ENCODE measurements at places on chromosomes 11 and 22.
A peak's percentile ranks its signal among the peaks of the same experiment; 100 is the strongest.

GRCh38 chr11:91220476-91221202, 997.8 kb upstream of the CHORDC1 start:
- no peak overlapping the region for H3K4me3 ChIP-seq
- no peak for DNase-seq
- H3K4me1 ChIP-seq, result no peaks in the 10 kb centered on the region

- DNase-seq, result no peak
- H3K4me1 ChIP-seq, result peaks cover 83% of the 10 kb centered on the region
- H3K4me3 ChIP-seq, result no peak overlapping the region
- no peaks in the 10 kb centered on the region for H3K27me3 ChIP-seq
Measured at GRCh38 chr11:128720522-128720985, 26.7 kb downstream of the FLI1 start.

DNA sequence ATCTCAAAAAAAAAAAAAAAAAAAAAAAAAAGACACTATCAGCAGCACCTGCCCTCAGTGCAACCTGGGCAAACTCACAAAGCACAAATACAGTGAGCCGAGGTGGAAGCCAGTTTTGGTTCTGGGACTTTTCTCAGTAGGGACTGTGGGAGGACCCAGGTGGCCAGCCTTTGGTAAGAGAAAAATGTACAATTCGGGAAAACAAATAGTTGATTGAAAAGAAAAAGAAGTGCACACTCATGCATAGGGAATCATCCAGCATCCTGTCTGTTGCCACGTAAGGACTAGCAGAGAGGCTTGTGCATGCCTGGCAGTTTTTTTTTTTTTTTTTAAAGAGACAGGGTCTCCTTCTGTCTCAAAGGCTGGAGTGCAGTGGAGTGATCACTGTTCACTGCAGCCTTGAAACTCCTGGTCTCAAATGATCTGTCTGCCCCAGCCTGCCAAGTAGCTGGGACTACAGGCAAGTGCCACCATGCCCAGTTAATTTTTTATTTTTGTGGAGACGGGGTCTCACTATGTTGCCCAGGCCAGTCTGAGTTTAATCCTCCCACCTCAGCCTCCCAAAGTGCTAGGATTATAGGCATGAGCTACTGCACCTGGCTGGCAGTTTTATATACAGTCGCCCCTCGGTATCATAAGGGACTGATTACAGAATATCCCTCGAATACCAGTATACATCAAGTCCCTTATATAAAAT, 36.7 kb downstream of the TPST2 start:
- no peak overlapping the region for H3K4me3 ChIP-seq
- H3K27me3 ChIP-seq, result no peaks in the 10 kb centered on the region

DNA sequence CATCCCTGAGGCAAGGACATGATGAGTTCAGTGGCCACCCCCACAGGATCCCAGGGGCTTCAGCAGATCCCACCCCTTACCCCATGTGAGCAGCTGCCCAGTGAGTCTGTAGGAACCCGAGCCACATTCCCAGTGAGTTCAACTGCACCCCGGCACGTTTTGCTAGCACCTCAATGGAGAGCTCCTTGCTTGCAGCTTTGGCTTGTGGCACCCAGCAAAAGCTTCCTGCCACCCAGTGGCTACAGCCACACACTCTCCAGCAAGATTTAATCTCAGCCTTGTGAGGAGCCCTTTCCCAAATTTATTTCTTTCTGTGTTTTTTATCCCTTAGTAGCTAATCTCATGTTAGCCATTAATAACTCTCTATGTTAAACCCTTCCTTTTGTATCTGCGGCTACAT, 4.0 kb downstream of the SAA1 start:
- H3K4me3 ChIP-seq, result no peak overlapping the region
- DNase-seq, result no peak
- no peaks in the 10 kb centered on the region for H3K36me3 ChIP-seq
- no peaks in the 10 kb centered on the region for H3K4me1 ChIP-seq
- H3K27me3 ChIP-seq, result no peaks in the 10 kb centered on the region

GRCh38 chr11:96033095-96033494, 109.2 kb upstream of the MTMR2 start:
- no peak overlapping the region for H3K4me3 ChIP-seq
- H3K27ac ChIP-seq, result no peak overlapping the region
- no peaks in the 10 kb centered on the region for H3K4me1 ChIP-seq
- DNase-seq, result no peak
- no peaks in the 10 kb centered on the region for H3K36me3 ChIP-seq

- H3K27ac ChIP-seq, result no peak overlapping the region
Measured at GRCh38 chr11:33804471-33804870, 30.2 kb upstream of the FBXO3 start.

DNA sequence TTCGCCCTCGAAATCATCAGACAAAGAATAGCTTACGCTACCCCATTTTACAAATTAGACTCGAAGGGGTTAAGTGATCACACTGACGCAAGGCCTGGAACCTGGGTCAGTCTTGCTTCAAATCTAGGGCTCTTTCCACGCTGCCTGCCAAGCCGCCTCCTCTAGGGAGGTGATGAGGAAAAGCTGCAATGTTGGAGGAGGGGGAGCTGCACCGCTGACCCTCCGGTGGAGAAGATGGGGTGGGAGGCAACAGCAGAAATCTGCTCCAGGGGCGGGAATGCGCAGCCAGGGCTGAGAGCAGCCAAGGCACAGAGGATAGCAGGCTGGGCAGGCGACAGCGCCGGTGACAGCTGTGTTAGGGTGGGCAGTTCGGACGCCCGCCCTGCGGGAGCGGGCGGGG, 595 bp downstream of the SYVN1 start:
- H3K4me1 ChIP-seq, result peaks cover 60% of the 10 kb centered on the region
- peaks cover 35% of the 10 kb centered on the region for H3K36me3 ChIP-seq
- no peak for DNase-seq
- peak overlapping the region; percentile 98 for H3K27ac ChIP-seq
- H3K27me3 ChIP-seq, result no peaks in the 10 kb centered on the region

- no peaks in the 10 kb centered on the region for H3K27me3 ChIP-seq
- H3K27ac ChIP-seq, result no peak overlapping the region
- H3K36me3 ChIP-seq, result no peaks in the 10 kb centered on the region
- H3K4me3 ChIP-seq, result no peak overlapping the region
- no peak for DNase-seq
- no peaks in the 10 kb centered on the region for H3K4me1 ChIP-seq
Measured at GRCh38 chr11:80593648-80594374, 1153.0 kb upstream of the TENM4 start.

- H3K4me1 ChIP-seq, result peaks cover 63% of the 10 kb centered on the region
- H3K27ac ChIP-seq, result peak overlapping the region; percentile 99
- H3K36me3 ChIP-seq, result no peaks in the 10 kb centered on the region
- DNase-seq, result peak; percentile 82
- H3K4me3 ChIP-seq, result peak overlapping the region; percentile 95
Measured at GRCh38 chr11:58578136-58578634, 678 bp upstream of the ZFP91 start.

- no peaks in the 10 kb centered on the region for H3K27me3 ChIP-seq
- no peak for DNase-seq
- H3K27ac ChIP-seq, result peak overlapping the region; percentile 16
- H3K4me3 ChIP-seq, result no peak overlapping the region
Measured at GRCh38 chr22:37782340-37783168, 25.2 kb upstream of the GCAT start.

- peaks cover 21% of the 10 kb centered on the region for H3K4me1 ChIP-seq
- no peak overlapping the region for H3K4me3 ChIP-seq
- DNase-seq, result no peak
- no peak overlapping the region for H3K27ac ChIP-seq
Measured at GRCh38 chr11:356610-357009, 12.7 kb upstream of the B4GALNT4 start.

GRCh38 chr11:69365558-69365957, 71.6 kb downstream of the MYEOV start:
- no peaks in the 10 kb centered on the region for H3K27me3 ChIP-seq
- no peak overlapping the region for H3K27ac ChIP-seq
- no peak overlapping the region for H3K4me3 ChIP-seq
- H3K4me1 ChIP-seq, result peaks cover 8% of the 10 kb centered on the region

DNA sequence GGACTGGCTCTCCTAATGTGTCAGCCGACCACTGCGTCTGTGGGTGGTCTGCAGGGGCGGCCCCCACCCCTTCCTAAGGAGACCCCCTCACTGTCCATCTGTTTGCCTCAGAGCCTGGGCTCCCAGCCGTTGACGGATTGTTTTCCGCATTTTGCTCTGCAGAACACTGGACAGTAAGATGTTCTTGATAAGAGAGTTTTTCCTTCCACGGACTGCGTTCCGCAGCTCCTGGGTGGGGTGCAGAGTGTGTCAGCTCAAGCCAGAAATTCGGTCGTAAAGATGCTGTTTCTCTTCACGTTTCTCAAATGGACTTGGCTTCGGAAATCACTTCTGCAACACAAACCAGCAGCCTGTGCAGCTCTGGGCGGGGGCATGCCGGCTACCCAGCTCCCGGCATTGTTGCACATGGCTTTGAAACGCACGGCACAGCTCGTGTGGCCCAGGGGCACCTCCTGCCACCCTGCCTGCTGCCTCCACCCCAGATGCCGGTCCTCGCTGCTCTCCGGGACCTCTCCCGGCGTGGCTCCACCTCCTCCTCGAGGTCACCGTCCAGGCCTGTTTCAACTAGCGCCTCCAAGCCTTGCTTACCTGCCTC, 2.9 kb upstream of the MRGPRG start:
- H3K4me1 ChIP-seq, result no peaks in the 10 kb centered on the region
- H3K27ac ChIP-seq, result no peak overlapping the region
- H3K4me3 ChIP-seq, result no peak overlapping the region
- no peaks in the 10 kb centered on the region for H3K36me3 ChIP-seq
- DNase-seq, result no peak
- no peaks in the 10 kb centered on the region for H3K27me3 ChIP-seq

- H3K27me3 ChIP-seq, result no peaks in the 10 kb centered on the region
- H3K36me3 ChIP-seq, result peaks cover 12% of the 10 kb centered on the region
- H3K27ac ChIP-seq, result no peak overlapping the region
- DNase-seq, result no peak
- peaks cover 67% of the 10 kb centered on the region for H3K4me1 ChIP-seq
- no peak overlapping the region for H3K4me3 ChIP-seq
Measured at GRCh38 chr11:65136515-65137096, 2.3 kb upstream of the SYVN1 start.

DNA sequence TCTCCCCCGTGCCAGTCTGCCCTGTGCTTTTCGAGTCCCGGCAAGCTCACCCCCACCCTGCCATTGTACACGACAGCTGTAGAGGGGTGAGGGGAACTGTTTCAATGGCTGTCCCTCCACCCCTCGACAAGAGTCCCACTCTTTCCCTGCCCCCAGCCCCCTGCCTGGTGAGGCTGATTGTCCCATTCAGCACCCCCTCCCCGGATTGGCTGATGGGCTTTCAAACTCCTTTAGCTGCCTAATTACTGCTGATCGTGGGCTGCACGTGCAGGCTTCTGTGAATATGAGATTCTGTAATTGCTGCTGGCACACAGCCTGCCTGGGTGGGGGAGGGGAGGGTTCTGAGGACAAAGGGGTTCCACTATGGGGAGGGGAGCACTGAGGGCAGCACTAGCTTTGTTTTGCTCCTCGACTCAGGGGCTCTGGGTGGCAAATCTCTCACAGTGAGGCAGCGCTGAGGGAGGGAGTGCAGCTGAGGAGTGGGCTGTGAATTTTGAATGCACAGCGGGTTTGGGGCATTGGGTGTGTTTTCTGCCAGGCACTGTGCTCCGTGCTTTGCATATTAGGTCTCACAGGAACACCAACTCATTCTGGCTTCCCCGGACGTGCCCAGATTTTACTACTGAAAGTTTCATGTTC, 42.6 kb upstream of the ACCSL start:
- no peak for DNase-seq
- no peaks in the 10 kb centered on the region for H3K4me1 ChIP-seq
- H3K36me3 ChIP-seq, result no peaks in the 10 kb centered on the region
- H3K27me3 ChIP-seq, result no peaks in the 10 kb centered on the region
- no peak overlapping the region for H3K4me3 ChIP-seq

- DNase-seq, result no peak
- H3K27me3 ChIP-seq, result no peaks in the 10 kb centered on the region
- no peak overlapping the region for H3K27ac ChIP-seq
- no peaks in the 10 kb centered on the region for H3K4me1 ChIP-seq
- H3K36me3 ChIP-seq, result no peaks in the 10 kb centered on the region
- H3K4me3 ChIP-seq, result no peak overlapping the region
Measured at GRCh38 chr11:41058138-41058537, 401.3 kb downstream of the LRRC4C start.

- no peaks in the 10 kb centered on the region for H3K36me3 ChIP-seq
- no peaks in the 10 kb centered on the region for H3K4me1 ChIP-seq
- no peak for DNase-seq
- no peak overlapping the region for H3K4me3 ChIP-seq
- H3K27ac ChIP-seq, result no peak overlapping the region
- no peaks in the 10 kb centered on the region for H3K27me3 ChIP-seq
Measured at GRCh38 chr22:48835857-48836672, 991.6 kb downstream of the BRD1 start.

DNA sequence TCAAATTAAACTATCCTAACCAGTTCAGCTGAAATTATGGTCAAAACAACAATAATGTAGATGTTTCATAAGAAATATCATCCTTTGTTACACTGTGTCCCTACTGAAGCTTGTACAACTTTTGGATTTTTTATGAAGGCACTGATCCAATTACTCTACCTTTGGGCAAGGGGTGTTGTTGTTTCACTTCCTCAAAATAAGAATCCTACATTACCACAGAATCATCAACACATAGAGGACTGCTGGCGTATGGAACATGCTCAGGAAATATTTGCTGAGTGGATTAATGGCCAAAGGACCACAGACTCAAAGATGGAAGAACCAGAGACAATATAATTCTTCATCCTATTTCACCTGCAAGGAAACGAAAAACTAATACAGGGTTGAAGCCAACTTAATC, 907.5 kb upstream of the CCDC90B start:
- H3K27ac ChIP-seq, result no peak overlapping the region
- H3K4me3 ChIP-seq, result no peak overlapping the region
- H3K4me1 ChIP-seq, result no peaks in the 10 kb centered on the region
- DNase-seq, result no peak

DNA sequence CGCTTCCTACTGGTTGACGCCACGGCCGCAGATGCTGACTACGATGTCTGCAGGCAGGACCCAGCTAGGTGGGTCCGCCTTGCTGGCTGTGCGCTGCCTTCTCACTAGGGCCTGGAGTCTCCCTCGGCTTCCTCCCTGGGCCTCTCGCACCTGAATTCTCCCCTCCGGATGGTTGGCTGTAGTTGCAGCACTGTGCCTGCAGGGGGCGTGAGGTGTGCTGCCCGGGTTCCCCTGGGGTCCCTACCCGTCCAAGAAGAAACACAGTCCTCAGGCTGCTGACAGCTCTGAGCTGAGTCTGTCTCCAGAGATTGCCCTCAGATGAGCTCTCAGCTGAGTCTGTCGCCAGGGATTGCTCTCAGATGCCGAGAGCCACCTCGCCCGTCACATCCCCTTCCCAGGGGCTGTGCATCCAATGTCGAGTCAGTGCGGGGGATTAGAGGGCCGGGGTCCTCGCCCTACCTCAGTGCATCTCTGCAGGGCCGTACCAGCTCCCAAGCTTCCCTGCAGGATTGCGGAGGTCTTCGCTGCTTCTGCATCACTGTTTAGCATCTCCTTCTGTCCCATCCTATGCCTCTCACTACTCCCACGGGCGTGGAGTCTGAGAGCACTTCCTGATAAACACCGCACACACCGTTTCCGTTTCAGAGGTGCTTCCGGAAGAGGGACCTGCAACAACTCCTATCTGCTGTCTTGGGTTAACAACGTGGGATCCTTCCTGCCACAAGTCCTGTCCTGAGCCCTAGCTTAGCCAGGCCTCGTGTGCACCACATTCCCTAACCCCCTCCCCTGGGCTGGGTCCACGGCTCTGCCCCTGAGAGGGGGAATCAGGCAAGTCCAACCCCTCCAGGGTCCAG, 196.9 kb downstream of the CSNK2A3 start:
- no peak for DNase-seq
- no peak overlapping the region for H3K4me3 ChIP-seq
- H3K27me3 ChIP-seq, result no peaks in the 10 kb centered on the region
- no peak overlapping the region for H3K27ac ChIP-seq
- H3K4me1 ChIP-seq, result no peaks in the 10 kb centered on the region

GRCh38 chr11:118343981-118344515, at the start of gene CD3G:
Gene CD3G, plus strand, starts transcription at chr11:118344344. Its CDS starts 80 bp downstream, at chr11:118344424.
- no peaks in the 10 kb centered on the region for H3K4me1 ChIP-seq
- no peak within 1 kb of the TSS for H3K27ac ChIP-seq
- DNase-seq, result no peak
- H3K36me3 ChIP-seq, result no peaks in the 10 kb centered on the region
- no peaks in the 10 kb centered on the region for H3K27me3 ChIP-seq
- H3K4me3 ChIP-seq, result no peak within 1 kb of the TSS
